PC-3 (cell line): ENCODE measurements at places on chromosomes 7 and 10. TPM values are rescaled to one million over a fixed set of nuclear protein-coding genes. Genes with fewer than 3 reads are reported as not detected.

GRCh38 chr10:78736926-78737630 lies 331.7 kb upstream of the ZMIZ1 start:
- DNase-seq = no peak

Gene TCAF1
- 12.4 and 16.9 TPM in 2 replicates for total RNA-seq

Gene PSMA2
- total RNA-seq = 69.7 and 85.6 TPM in 2 replicates

GRCh38 chr7:102312317-102312716 lies 25.6 kb downstream of the SH2B2 start:
- DNase-seq = no peak

- no peak for DNase-seq
Measured at GRCh38 chr10:123568751-123569150, 97.4 kb upstream of the GPR26 start.

GRCh38 chr7:102096706-102097427 lies 189.8 kb upstream of the SH2B2 start:
- DNase-seq = peak; percentile 51

- DNase-seq = no peak
Measured at GRCh38 chr10:10959666-10960065, 58.0 kb upstream of the CELF2 start.

DNA sequence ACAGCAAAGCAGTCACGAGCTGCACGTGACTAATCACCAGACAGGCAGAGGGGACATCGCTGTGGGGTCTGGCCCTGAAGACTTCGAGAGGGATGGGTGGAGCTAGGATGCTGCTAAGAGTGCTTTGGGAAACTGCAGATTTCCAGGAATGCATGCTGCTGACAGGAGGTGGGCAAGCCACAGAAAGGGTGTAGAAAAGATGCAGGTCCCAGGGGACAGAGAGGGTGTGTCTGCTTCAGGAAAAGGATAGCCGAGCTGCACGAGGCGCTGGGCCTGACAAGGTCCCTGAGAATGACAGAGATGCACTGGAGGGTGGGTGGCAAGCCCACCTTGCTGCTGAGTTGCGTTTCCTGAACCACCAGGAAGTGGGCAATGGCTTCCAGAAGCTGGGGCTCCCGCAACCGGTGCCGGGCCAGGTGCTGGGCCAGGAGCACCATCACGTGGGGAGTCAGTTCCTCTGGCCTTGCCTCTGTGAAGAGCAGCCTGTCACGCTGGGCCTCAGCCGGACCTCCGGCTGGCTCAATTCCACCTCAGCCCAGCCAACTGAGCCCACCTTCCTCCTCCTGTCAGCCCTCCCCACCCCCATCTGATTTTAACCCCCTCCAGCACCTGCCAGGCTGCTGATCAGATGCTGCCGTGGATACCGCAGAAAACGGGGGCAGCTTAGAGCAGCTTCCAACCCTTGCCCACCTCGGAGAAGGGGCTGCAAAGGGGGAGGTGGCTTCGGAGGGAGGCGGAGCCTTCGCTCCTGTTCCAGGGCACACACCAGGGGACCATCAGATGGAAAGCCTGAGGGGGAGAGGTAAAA lies 2.2 kb downstream of the FASTK start:
- no peak for DNase-seq

Gene NUB1
- 40.1 and 47.0 TPM in 2 replicates for total RNA-seq

Gene SFRP5
- not detected in 2 replicates for total RNA-seq

DNA sequence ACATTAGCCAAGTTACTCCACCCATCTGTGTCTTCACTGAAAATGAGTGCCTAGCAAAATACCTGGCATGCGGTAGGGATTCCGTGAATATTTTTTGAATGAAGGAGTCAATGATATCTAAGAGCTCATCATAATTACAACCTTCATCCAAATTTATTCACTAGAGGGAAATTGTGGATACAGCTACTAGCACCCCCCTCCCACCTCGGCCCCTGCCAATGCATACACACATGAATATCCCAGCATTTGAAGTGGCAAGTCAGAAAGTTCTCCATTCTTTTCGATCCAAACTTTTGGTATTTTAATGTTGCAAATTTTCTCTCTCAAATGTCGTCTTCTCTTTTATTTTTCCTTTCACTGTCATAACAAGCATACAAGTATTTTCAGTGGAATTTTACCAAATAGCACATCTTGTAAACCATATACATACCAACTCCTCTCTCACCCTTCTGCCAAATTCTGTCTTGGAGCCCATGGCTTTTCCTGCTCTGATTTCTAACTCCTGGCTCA lies 164.3 kb downstream of the GRID1 start:
- no peak for DNase-seq

DNA sequence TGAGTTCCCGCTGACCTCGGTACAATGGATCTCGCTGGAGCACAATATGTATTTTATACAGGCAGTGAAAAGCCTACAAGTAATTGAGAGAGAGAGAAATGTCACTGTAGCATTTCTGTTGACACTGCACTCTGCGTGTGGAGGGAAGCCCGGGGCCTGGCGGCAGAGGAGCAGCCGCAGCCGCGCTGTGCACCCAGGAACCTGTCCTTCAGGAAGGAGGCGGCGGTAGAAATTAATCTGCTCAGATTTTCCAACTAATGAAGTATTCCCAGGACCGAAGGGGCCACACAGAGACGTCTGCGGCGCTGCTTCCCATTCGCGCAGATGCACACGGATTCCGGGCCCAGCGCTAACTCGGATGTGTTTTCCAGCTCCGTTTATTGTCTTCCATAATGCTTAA lies 170.1 kb downstream of the EBF3 start:
- no peak for DNase-seq

Gene CUTC
- total RNA-seq = 10.2 and 14.5 TPM in 2 replicates

Gene KIN
- 2.4 and 7.3 TPM in 2 replicates for total RNA-seq

Gene CALHM1
- total RNA-seq = not detected in 2 replicates

DNA sequence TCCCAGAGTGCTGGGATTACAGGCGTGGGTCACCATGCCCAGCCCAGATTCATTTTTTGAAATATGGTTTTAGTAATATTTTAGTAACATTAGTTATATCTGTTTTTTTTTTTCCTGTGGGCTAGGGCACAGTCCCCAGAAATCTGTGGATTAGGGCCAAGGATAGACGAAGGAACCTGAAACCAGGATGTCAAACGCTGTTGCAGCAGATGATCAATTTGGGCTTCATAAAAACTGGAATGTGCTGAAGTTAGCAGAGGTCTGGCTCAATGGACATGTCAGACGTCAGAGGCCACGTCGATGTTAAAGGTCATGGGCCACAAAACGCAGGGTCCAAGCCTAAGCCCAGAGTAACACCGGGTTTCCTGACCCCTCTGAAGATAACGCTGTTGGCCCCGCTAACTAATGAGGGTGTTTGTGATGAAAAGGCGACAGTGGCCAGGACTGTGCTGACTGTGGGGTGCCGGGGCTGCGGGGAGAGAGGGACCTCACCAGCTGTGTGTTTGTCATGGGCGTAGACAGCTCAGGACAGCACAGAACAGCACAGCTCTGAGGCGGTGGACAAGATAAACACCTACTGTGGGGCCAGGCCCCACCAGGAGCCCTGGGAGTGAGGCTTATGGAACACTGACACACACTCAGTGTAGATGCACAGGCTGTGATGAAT lies 23.8 kb upstream of the GTPBP4 start:
- DNase-seq = peak; percentile 18

Gene C10orf53
- total RNA-seq = not detected in 2 replicates

DNA sequence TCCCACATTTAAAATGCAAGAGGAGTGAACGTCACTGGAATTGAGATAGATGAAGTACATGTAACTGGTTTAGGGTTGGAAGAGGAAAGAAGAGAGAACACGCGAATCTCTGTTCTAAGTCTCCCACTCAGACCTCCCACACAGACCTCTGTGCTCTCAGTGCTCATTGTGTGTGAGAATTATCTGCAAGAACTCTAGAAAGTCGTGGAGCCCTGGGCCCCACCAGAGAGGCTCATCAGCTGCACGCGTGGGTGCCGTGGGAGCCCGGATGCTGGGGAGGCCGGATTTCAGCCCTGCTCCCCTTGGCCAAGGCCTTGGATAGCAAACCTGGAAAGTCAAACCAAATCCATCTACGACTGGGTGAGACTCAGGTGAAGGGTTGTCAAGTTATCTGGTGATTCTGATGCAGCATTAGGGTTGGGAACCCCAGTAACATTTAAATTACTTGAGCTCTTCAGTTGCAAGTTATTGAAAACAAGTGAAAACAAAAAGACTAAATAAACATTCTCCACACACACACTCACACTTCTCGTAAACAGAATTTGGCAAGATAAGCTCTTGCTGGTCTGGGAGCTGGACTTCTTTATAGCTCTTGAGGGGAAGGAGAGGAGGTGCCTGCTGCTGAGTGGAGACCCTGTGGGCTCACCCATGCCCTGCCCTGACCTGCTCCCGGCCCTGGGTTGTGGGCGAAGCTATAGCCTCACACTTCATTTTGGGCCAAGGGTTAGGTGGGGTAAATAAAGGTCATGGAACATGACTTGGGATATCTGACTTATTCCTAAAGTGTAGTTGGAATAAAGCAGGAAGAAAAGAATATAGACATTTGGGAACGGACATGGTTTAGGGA lies 250.3 kb downstream of the ADARB2 start:
- DNase-seq = no peak

DNA sequence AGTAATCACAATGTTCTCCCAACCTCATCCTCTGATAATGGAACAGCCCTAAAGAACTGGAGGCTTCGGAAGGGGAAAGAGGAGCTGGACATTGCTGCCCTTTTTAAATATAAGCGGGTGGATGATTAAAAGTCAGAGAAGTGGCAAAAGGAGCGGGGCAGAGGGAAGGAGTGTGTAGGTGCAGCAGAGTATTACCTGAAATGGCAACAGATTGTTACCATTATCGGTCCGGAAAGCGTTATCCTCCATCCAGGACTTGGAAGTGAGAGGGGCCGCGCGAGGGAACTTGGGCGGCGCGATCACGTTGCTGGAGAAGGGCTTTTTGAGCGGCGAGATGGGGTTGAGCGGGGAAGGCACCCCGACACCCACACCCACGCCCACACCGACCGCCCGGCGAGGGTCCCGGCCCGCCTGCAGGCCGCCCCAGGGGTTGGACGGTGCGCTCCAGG lies 51.7 kb downstream of the CPEB3 start:
- no peak for DNase-seq

DNA sequence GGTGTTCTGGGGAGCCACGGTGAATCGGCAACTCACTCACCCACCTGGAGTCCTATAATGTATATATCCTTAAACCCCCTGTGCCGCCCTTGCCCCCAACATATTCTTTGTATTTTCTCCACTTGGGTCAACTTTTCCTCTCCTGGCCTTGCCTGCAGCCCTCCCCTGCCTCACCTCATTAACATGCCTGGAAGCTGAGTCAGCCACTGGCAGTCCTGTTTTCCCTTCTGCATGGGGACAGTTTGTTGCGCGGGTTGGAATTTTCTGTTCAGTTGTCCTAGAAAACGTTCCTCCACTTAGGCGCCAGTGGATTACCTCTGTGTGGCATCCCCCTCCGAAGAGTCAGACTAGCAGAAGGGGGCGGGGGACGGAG lies 97.4 kb downstream of the C10orf105 start:
- DNase-seq = peak; percentile 65

Gene SEMA3E
- total RNA-seq = 3.6 and 5.9 TPM in 2 replicates

DNA sequence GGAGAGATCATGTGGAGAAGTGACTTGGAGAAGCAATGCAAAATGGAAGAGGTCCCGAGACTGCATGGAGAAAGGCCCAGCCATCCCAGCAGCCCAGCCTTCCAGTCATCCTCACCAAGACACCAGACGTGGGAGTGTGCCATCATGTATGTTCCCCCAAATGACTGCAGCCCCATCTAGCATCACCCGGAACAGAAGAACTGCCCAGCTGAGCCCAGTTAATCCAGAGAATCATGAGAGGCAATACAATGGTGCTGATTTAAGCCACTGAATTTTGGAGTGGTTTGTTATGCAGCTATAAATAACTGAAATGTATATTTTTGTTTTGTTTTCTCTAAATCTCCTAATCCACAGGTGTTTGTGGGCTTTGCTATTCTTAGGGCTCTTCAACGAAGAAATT lies 22.5 kb upstream of the VCL start:
- no peak for DNase-seq

DNA sequence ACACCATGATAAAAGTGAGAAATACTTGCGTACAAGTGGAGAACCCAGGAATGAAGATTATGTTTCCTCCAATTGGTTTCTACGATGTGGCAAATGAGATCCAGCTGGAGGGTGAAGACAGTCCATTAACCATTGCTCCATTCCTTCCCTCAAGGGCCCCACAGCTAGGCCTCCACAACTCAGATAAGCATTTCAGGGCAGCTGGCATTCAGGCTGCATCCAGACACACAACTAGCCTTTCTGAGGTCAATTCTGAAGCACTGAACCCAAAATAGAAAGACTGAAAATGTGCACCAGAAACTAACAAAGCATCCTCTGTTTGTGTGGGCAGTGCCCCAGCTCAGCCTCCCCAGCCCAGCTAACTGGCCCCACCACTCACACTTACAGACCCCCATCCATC lies 94.8 kb downstream of the GSAP start:
- no peak for DNase-seq

- DNase-seq = no peak
Measured at GRCh38 chr10:126470991-126471390, 82.7 kb upstream of the ADAM12 start.

GRCh38 chr10:44161184-44161583 lies 223.7 kb downstream of the CXCL12 start:
- no peak for DNase-seq

DNA sequence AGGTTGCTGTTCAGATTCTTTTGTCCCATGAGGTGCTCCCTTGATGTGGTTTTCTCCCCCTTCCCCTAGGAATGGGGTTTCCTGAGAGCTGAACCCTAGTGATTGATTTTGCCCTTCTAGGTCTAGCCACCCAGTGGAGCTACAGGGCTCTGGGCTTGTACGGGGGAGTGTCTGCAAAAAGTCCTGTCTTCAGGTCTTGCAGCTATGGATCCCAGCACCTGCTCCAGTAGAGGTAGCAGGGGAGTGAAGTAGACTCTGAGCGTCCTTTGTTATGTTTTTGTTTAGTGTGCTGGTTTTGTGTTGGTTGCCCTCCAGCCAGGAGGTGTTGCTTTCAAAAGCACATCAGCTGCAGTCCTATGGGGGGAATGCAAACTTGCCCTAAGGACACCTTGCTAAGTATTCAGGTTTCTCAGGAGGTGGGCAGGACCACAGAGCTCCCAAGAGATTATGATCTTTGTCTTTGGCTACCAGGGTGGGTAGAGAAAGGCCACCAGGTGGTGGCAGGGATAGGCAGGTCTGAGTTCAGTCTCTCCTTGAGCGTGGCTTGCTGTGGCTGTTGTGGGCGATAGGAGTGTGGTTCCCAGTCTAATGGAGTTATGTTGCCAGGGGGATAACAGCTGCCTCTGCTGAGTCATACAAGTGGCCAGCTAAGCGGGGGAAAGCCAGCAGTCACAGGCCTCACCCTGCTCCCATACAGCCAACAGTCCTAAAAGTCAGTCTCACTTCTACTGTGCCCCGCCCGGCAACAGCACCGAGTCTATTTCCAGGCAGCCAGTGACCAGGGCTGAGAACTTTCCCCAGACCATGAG lies 92.4 kb upstream of the JCAD start:
- DNase-seq = peak; percentile 69

DNA sequence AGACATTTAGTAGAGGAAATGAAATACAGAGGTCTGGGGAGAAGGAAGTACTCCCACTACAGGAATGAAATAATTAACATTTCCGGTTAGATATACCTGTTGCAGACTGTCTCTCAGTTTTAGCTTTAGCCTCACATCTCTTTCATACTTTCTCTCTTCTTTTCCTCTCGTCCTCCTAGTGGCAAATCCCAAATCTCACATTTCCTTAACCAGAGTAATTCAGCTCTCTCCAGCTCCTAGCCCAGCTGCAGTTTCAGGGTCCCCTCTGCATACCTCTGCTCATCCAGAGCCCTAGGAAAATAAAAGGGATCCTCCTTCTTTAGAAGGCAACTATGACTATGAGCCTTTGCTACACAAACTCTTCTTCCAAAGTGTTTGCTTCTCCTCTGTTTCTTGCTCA lies 643.2 kb downstream of the PHTF2 start:
- no peak for DNase-seq

Gene ZP3
- 11.9 and 21.6 TPM in 2 replicates for total RNA-seq

- no peak for DNase-seq
Measured at GRCh38 chr10:122128357-122128756, 139.4 kb downstream of the TACC2 start.
